ENCODE measurements at places on chromosomes 5 and 9.

DNA sequence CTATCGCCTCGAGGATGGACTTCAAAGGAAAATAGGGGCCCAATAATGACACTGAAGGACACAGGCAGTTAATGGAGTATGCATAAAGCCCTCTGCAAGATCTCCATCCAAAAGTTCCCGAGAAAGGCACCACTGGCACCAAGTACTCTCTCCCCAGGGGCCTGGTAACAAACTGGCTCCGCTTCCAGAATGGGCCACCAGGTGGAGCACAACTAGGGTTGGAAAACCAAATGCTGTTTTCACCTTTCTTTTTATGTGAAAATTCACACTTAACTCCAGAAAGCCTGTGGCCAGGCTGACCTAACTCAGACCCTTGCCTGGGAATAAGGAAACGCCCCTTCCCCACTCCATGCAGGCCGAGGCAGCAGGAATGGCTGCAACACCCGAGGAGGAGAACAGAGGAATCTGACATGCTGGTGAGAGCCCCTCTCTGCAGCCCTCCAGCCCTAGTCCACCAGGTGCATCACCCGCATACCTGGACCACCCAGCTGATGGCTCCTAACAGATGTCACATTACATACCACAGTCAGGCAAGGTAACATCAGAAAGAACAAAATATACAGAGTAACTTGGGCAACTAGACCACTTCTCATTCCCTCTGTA lies 42.8 kb downstream of the CAMSAP1 start:
- DNase-seq: no peak

GRCh38 chr9:547314-547713 lies 294.2 kb upstream of the DMRT1 start:
- no peak for DNase-seq

- no peak for DNase-seq
Measured at GRCh38 chr9:98357921-98358535, 102.6 kb upstream of the TBC1D2 start.

DNA sequence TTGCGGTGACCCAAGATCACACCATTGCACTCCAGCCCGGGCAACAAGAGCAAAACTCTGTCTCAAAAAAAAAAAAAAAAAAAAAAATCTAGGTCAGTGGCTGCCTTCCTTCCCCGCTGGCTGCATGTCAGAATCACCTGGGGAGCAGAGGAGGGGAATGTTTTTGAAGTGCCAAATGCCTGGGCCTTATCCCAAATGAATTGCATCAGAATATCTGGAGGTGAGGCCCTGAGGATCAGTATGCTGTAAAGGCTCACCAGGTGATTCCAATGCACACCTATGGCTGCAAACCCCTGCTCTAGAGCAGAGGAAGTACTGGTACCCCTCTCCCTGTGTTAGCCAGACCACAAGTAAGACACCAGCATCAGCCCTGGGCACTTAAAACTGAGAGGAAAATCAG lies 44.7 kb upstream of the GABRP start:
- DNase-seq: no peak

DNA sequence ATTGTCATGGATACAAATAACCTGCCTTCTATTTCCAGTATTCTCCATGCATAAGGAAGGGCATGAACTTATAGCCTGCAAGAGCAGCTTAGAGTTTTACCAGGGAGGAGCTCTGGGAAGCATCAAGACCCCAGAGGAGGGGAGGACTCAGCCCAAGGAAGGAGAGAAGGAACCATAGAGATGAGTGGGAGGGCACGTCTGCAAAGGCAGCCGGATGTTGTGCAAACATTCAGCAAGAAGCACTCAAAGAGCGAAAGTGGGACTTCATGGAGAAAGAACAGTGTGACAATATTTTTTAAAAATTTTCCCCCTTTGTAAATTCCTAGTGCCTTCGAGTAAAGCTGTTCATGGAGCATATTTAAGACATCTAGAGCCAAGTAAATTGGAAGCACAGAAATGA lies 270.1 kb upstream of the PTGER4 start:
- no peak for DNase-seq

DNA sequence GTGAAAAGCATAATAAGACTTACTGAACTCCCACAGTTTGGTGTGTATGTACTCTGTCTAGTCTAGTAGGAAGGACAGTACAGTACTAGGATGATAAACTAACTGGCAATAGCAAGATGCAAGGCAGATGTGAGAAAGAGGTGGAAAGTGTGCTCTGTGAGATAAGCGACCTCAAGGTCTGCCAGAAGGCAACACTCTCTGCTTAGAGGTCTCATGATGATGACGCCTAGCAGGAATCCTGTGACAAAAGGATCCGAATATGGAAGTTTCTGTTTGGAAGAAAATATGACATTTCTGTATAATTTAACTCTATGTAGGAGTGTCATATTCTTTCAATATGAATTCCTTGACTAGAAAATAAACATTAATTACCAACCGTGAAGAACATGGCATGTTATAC lies 112.2 kb downstream of the PLPPR1 start:
- no peak for DNase-seq

Data from fibroblast of skin of left biceps (primary cell).